H4 (cell line): ENCODE measurements at places on chromosomes 16 and 17. TPM values are rescaled to one million over a fixed set of nuclear protein-coding genes. Genes with fewer than 3 reads are reported as not detected.

GRCh38 chr17:76382351-76382802, 2.0 kb upstream of the SPHK1 start:
- DNase-seq: no peak

- DNase-seq: no peak
These were observed 1.4 kb upstream of the QRICH2 start for GRCh38 chr17:76309461-76309860.

The TRPV3 gene
- total RNA-seq: not detected in 2 replicates

DNA sequence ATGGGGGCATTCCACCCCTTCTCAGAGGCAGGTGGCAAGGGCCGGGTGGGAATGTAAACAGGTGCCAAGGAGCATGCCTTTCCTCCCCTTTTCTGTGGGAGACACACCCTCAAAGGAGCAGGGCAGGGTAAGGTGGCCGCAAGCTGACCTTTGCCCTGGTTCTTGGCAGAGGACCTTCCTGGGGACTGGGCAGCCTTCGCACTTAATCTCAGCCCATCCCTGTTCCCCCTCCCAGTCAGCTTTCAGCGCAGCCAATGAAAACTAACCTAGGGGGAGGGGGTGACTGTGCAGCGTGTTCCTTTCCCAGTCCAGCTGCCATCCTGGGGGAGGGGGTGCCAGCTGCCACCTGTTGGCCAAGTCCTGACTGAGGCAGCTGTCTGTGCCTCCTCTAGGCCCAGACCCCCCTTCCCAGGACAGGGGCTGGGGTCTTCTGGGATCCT, 2.8 kb downstream of the TRAF4 start:
- DNase-seq: no peak

The CMTM2 gene
- total RNA-seq: not detected in 2 replicates

DNA sequence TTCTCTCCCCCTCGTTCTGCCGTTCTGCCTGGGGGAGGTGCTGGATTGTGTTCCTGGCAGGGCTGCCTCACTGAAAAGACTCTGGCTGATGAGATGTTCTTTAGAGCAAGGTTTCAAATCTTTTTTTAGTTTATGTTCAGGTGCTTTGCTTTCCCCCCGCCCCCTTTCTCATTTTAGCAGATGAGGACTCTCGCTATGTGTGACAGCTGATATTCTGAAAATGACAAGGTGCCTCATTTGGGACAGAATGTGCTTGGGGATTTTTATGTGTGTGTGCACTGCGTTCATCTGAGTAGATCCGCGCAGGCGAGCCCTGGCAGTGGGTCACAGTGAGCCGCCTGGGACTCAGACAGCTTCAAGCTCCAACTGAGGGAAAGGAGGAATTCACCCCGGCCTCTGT, 205.9 kb downstream of the HS3ST4 start:
- no peak for DNase-seq

The DNAJC7 gene
- total RNA-seq: 86.7 and 109 TPM in 2 replicates

The PRAC1 gene
- not detected in 2 replicates for total RNA-seq

The TBC1D3 gene
- total RNA-seq: not detected in 2 replicates

The SPAG5 gene
- 72.2 and 80.2 TPM in 2 replicates for total RNA-seq

The SGCA gene
- 0.45 TPM in 1 of 2 replicates, not detected in the other for total RNA-seq

DNA sequence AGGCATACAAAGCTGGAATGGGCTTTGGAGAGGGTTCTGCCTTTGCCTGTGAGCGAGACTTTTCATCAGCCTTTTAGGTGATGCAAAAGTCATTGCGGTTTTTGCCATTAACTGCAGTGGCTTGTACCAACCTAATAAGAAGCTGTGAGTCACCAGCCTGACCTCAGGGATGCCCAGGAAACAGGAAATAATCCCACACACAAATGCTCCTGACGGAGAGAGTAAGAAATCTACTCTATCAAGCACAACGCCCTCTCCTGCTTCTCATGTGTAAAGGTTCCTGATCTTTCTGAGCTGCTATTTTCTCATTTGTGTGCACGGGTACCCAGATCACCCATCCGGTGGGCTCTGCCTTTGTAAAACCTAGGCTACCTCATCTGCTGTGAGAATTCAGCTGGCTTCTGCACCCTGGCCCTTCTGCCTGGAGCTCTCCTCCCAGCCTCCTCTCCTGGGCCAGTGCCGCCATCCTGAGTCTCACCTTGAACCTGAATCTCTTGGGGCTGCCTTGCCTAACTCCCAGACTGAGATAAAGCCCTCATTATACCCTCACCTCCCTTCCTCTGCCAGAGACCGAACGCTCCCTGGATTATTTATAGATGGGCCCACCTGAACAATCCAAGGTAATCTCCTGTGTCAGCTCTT, 299.7 kb downstream of the C16orf95 start:
- DNase-seq: peak; percentile 99

The CLDN6 gene
- total RNA-seq: 2.0 TPM in 1 of 2 replicates, not detected in the other

GRCh38 chr17:62791235-62791734, 16.8 kb downstream of the MARCHF10 start:
- peak; percentile 83 for DNase-seq

The SLC16A13 gene
- 0.77 TPM in 1 of 2 replicates, not detected in the other for total RNA-seq

DNA sequence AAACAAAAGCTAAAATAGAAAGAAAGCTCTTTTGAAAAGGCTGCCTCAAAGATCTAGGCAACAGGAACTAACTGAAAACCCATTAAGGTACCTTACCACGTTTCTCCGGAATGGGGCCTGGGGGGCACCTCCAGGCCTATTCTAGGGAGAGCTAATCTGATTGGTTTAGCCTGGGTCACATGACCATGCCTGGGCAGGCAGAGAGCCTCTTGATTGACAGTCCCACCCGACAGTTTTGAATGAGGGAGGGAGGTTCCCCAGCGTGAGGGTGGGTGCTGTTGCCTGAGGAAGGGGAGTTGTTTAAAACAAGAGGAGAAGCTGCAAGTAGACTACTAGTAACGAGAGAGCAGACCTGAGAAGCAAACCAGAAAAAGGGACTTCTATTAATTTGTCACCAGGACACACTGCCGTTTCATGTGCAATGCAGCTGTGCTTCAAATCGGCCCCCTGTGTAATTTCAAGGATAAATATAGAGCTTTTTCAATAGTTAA, 143.4 kb upstream of the HS3ST2 start:
- DNase-seq: no peak

DNA sequence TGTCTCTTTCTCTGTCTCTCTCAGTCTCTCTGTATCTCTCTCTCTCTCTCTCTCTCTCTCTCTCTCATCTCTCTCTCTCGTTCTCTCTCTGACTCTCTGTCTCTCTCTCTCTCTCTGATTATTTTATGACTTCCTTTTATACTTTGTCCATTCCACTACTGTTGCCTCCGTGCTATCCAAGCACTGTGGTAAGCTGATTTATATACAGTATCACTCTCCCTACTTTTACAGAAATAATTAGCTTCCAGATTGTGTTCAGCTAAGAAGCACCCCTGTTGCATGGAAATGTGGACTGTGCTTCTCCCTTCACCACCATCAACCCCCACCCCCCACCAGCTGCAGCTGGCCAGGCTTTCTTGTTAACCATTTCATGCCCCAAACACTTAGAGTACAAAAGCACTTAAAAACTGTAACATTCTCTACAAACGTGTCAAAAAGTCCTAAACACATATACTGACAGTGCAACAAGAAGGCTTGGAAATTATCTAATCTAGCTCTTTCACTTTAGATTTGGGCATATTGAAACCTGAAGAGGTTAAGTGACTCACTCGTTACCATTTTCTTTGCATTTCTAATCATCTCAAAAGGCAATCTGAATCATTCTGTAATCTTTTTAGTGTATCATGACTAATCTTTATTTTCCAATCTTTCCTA, 11.6 kb upstream of the TMEM100 start:
- no peak for DNase-seq

- DNase-seq: no peak
These were observed 4.4 kb upstream of the CBFB start for GRCh38 chr16:67024384-67025209.

The TAT gene
- not detected in 2 replicates for total RNA-seq

DNA sequence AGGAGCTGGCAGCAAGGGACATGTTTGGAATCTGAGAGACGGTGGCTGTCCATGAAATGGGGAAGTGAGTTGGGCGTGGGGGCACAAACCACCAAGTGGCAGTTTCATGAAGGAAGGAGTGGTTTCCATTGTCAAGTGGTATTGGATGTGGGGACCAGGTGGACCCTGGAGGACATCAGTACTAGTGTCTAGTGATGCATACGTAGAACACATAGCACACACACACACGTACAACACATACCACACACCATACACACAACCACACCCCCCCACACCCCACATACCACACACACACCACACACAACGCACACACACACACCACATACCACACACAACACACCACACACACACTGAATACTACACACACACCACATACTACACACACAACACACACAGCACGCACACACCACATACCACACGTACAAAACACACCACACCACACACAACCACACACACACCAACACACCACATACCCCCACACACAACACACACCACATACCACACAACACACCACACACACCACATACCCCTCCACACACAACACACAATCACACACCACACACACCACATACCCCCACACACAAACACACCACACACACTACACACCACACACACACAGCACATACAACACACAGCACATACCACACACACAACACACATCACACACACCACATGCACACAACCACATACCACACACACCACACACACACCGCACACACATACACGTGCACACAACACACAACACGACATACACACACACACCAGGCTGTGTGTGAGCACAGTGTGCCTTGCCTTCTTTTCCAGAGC, 41.1 kb upstream of the GSE1 start:
- DNase-seq: no peak

DNA sequence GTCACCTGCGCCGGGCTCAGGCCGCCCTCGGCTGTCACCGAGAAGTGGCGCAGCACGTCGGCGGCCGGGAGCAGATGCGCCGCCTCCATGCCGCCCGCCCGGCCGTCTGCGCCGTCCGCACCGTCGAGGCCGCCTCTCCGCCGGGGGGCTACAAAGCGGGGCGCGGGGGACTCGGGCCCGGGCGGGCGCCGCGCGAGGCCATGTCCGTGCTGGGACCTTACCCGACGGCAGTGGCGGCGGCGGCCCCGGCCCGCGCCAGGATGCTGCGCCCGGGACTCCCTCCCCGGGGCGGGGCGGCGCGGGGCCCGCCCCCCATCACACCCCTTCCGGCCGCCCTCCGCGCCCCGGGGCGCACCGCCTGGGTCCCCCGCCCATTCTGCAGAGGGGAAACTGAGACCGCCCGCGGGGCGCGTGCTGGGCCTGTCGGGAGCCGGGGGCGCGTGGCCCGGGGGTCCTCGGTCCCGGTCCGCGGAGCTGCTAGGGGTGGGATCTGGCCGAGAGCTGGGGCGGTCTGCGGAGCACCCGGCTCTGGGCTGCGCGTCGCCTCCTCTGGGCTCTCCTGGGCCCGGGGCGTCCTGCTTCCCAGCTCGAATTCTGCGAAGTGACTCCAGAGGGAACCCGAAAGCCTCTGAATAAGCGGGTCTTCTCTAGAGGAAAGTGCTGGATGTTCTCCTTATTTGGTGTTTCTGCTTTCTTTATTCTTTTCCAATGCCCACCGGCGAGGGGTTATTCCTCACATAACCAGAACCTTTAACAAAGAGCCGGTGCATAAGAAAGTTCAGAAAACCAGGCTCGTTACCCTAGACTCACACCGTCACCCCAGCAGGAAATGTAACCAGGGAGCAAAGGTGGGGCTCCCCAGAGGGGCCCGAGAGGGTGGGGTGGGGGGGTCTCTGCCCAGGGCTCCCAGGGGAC, at the start of gene ATP2A3:
Gene ATP2A3, minus strand, starts transcription at position 235 of the 915 bp plus-strand sequence. Its CDS starts 146 bp downstream, at position 89.
- no peak for DNase-seq

- DNase-seq: no peak
These were observed 325.9 kb downstream of the SEC14L1 start for GRCh38 chr17:77466596-77467223.

DNA sequence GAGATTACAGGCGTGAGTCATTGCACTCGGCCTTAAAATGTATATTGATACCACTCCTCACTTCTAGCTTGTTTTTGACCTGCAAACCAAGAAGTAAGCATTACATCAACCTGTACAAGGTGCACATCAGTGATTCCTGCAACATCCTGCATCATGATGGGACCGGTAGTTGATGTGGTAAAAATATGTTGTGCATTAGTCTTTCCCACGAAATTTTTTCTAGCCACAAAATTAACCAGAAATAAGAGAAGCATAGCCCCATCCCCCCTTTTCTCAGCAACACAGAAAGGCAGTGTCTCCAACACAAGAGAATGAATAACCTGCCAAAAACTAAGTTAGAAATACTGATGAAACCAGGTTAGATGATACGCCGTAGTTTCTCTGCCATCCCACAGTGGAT, 21.1 kb upstream of the NSMCE1 start:
- no peak for DNase-seq

The AOC2 gene
- 0.45 TPM in 1 of 2 replicates, not detected in the other for total RNA-seq

The CDR2L gene
- total RNA-seq: 3.3 and 5.8 TPM in 2 replicates

- no peak for DNase-seq
These were observed 66.7 kb downstream of the SREBF1 start for GRCh38 chr17:17769869-17770631.

GRCh38 chr17:78075545-78075944, 53.0 kb downstream of the TMC6 start:
- DNase-seq: no peak

DNA sequence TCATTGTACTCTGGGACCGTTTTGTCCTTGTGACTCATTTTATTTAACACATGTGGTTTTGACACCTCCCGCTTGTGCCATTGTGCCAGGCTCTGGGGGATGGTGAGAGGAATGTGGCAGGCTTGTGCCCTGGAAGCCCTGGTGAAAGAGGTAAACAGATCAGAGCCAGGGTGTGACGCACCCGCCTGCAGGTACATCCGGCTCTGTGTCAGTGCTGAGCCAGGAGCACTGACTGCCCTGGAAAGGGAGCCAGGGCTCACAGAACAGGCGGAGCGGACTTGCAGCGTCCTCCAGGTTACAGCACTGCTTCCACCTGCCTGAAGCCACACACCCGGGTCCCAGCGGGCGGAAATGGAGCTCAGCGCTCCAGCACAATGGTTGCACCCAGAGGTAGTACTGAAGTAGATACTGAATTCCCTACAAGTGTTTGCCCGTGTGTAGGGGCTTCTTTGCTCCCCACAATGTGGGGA, 30.6 kb downstream of the CDRT15 start:
- DNase-seq: peak; percentile 87

The SNAI3 gene
- total RNA-seq: 0.27 and 0.62 TPM in 2 replicates

The KRT15 gene
- total RNA-seq: 0.35 and 1.5 TPM in 2 replicates

DNA sequence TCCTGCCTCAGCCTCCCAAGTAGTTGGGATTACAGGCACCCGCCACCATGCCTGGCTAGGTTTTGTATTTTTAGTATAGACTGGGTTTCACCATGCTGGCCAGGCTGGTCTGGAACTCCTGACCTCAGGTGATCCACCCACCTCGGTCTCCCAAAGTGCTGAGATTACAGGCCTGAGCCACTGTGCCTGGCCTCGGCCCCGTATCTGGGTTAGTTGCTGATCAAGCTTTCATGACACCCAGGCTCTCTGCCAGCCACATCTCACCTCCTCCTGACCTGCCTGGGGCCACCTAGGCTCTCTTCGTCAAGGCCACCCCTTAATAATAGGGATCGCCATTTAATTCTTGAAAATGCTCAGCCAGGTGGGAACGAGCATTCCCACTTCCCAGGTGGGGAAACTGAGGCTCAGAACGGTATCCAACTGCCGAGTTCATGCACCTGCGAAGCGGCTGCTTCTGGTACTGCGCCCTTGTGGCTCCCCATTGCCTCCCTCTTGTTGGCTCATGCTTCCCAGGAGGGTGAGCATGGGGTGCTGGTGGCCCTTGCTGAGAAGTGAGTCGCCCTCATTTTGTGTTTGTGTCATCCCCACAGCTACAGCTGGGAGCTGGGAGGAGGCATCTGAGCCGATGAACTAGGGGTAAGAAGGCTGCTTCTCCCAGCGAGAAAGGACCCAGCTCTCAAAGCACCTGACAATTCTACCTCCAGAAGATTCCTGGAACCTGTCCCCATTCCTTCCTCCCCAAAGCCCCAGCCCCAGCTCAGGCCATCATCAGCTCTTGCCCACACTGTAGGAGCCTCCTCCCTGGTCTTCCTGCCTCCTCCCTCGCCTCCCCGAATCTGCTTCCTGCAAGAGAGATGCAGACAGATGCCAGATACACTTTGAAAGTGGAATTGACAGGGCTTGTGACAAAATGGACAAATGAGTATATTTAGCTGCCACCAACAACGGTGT, 17.3 kb upstream of the SNN start:
- no peak for DNase-seq
